Cardiac atrium fibroblast (primary cell): ENCODE measurements at places on chromosomes 1 and 21. TPM values are rescaled to one million over a fixed set of nuclear protein-coding genes. Genes with fewer than 3 reads are reported as not detected.

Gene LCE1A
- not detected in 2 replicates for total RNA-seq

Gene GNG12
- total RNA-seq, result 163 and 200 TPM in 2 replicates

Gene OR2L2
- not detected in 2 replicates for total RNA-seq

Gene TRIM63
- not detected in 2 replicates for total RNA-seq

Gene HAO2
- not detected in 2 replicates for total RNA-seq

Gene RXFP4
- not detected in 2 replicates for total RNA-seq

Gene DMRTA2
- not detected in 2 replicates for total RNA-seq

Gene CSMD2
- total RNA-seq, result 0.18 and 0.49 TPM in 2 replicates

Gene RGS7
- not detected in 2 replicates for total RNA-seq

Gene KIF14
- total RNA-seq, result 2.8 and 2.9 TPM in 2 replicates
